ENCODE measurements at places on chromosomes 2 and 18. TPM values are rescaled to one million over a fixed set of nuclear protein-coding genes. Genes with fewer than 3 reads are reported as not detected.
A peak's percentile ranks its signal among the peaks of the same experiment; 100 is the strongest.

DNA sequence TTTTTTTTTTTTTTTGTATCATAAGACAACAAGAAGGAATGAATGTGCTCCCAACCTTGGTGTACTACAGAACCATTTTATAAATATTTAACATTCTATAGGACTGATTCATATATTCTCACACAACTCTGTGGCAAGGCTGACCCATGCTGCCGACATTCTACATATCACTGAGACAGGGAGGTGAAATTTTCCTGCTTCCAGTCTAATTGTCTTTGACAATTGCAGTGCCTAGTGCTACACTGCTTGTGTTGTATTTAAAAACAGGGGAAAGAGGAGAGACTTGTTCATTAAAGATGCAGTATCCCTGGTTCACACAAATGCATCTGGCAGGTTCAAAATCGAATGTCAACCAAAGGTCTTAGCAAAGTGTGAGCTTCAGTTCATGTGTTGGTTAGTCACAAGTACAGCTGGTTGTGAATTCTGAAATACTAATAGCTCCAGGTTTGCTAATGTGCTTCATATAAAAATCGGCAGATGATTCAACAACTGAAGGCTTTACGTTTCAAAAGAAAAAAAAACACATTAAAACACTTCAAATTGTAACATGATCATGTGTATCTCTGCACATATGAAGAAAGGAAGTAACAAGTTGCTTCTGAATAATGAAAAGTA, 130.8 kb downstream of the FIGN start:
- DNase-seq = no peak

DNA sequence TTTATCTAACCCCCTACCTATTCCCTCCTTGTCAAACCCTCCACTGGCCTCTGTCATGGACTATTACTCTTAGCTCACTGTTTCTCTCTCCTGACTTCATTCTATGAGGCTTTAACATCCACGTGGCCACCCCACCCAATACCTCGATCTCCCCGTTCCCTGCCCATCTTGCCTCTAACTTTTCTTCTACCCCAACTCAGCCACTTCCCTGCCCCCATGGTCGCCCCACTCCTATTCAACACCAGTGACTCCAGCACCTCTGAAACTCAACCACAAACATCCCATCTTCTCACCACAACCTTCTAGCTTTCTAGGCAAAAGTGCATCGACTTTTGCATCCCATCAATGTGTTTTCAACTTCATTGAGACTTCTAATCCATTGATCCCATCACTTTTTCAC, 94.2 kb upstream of the EPAS1 start:
- DNase-seq = no peak

GRCh38 chr2:3636586-3637310, 21.3 kb upstream of the ALLC start:
- DNase-seq = no peak

GRCh38 chr2:37648331-37649011, 23.0 kb downstream of the CDC42EP3 start:
- DNase-seq = peak; percentile 35

- DNase-seq = peak; percentile 38
These were observed 5.1 kb downstream of the SLC35F6 start for GRCh38 chr2:26769089-26769761.

GRCh38 chr2:9720352-9721093, 89.7 kb upstream of the YWHAQ start:
- no peak for DNase-seq

DNA sequence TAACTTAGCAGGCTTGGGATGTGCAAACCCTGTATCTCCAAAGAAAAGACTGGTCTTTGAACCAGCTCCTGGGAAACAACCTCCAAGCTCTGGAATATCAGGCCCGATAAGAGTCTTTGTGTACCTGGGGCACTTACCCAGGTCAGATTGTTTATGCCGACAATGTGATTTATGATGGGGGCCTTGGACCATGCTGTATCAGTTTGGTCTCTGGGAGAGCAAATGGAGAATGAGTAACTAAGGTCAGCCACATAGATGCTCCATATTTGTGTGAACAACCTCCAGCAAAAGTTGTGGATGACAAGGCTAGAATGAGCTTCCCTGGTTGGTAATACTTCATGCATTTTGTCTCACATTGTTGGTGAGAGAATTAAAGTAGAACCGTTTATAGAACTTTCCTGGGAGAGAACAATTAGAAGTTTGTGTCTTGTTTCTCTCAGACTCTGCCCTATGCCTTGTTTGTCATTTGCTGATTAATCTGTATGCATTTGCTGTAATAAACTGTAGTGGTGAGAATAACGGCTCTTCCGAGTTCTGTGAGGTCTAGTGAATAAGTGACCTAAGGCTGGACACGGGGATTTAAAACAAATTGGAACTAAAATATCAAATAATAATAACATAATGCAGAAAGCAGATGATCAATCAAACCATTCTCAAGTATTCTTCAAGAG, 259.1 kb downstream of the XIRP2 start:
- DNase-seq = no peak

- no peak for DNase-seq
These were observed 228.3 kb downstream of the MYCN start for GRCh38 chr2:16168506-16169264.

- no peak for DNase-seq
These were observed 21.6 kb upstream of the NFE2L2 start for GRCh38 chr2:177285892-177286715.

DNA sequence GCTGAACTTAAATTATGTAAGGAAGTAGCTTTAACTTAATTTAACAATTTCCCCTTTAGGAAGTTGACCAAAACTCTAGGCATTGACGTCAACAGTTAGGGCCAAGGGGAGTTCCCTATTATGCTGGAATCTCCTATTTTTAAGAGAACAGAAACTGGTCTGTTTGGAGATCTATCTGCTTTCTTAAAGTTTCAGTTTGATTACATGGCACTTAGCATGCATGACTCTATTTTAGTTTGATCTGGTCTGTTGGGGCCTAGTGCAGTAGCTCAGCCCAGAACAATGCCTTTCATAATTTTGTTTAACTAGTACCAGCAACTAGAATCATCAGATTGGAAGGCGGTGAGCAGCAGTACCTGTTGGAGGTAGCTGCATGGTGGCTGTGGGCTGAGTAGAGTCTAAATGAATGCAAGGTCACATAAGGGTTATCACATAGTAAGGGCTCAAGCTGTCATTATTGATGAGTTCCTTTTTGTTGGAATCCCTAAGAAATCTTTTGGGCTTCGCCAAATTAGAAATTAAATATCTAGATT, 60.5 kb upstream of the ZNG1B start:
- DNase-seq = no peak

GRCh38 chr18:78660311-78660710, 319.3 kb upstream of the SALL3 start:
- no peak for DNase-seq

GRCh38 chr18:43800584-43800983, 523.3 kb upstream of the SYT4 start:
- DNase-seq = no peak

DNA sequence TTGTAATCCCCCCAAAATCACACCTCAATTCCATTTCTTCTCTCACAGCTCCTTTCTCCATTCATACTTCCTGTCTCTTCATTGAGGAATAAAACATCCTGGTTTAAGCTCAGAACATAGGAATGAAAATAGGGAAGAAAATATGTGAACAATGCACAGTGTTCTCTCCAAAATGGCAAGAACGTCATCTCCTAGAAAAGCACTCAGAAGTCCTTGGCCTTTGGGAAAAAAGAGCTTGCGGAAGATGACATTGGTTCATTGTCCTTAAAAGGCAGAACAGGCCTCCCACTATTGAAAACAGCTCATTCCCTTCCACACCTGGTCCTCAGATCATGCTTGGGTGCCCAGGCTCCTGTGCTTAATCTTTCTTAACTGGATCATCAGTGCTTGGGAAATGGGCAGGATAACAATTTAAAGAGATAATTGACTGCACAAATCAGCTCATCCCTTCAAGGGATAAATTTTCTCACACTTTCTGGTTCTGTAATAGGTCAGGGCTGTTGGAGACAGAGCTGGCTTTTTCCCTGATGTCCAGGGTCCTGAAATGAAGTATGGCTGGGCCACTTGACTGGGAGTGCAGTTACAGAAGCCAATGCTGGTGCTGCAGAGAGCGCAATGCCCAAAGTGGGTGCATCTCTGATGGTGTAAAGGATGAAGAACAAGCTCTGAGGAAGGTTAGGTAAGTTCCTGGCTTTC, 69.2 kb downstream of the MARCHF4 start:
- DNase-seq = no peak

- DNase-seq = no peak
These were observed 1507.4 kb upstream of the CELF4 start for GRCh38 chr18:39072970-39073369.

- DNase-seq = no peak
These were observed 585.4 kb upstream of the ID2 start for GRCh38 chr2:8096484-8096883.

- no peak for DNase-seq
These were observed 13.8 kb upstream of the TMEM200C start for GRCh38 chr18:5909125-5909524.

DNA sequence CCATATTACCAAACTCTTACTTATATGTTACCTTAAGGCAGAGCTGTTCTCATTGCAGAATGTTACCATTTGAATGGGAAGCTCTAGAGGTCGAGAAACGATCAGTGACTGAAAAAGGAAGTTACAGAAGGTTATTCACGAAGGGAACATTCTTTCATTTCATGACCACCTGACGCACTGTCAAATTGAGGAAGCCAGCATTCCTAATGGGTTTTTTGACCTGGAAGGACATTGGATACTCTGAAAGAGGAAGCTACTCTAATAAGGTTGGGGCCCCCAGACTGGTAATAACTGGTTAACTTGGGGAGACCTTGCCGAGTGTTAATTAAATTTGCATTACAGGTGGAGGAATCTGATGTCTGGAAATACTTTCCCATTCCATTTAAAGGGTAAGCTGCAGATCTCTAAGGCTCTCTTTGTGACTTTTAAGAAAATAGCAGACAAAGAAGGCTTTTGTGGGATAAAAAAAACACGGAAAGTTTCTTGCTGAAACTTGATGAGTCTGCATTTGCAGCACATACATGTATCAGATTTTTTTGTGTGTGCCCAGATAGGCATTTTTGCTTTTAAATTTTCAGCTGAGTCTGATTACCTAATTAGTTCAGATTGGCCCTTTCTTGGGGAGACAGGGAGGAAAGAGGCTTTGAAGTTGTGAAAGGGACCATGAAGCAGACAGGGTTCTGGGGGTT, 137.1 kb downstream of the LTBP1 start:
- DNase-seq = no peak

GRCh38 chr2:24855022-24855622, 61.9 kb downstream of the CENPO start:
- DNase-seq = no peak

GRCh38 chr2:109331081-109331480, 202.1 kb downstream of the SH3RF3 start:
- peak; percentile 50 for DNase-seq

DNA sequence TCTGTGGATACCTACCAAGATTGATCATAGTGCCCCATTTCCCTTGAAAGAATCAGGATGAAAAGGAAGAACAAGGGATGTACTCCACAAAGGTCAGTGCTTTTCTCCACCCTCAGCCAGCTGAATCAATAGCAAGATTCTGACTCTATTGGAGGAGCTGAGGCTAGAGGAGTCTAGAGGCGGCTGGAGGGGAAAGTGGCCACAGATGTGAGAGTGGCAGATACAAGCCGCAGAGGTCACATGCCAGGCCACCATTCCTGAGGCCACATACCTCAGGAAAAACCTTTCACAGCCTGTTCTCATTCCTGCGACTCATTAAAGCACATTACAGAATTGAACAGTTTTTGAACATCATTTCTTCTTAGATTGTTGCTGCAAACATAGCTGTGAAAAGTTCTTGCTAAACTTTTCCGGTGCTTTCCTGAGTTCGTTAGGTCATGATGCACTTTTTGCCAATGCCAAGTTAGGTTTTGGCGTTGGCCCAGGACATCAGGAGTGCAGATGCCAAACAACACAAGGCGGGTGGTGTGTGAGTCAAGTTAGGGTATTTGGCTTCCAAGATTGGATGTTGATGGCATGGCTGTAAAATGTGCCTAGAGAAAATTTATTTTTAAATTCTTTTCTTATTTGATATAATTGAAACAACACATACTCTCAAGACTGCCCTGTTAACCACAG, 160.7 kb upstream of the SP5 start:
- peak; percentile 6 for DNase-seq

- no peak for DNase-seq
These were observed 1.2 kb downstream of the SLC39A6 start for GRCh38 chr18:36127836-36128529.

- DNase-seq = no peak
These were observed 61.8 kb downstream of the CXCR4 start for GRCh38 chr2:136055929-136056688.

DNA sequence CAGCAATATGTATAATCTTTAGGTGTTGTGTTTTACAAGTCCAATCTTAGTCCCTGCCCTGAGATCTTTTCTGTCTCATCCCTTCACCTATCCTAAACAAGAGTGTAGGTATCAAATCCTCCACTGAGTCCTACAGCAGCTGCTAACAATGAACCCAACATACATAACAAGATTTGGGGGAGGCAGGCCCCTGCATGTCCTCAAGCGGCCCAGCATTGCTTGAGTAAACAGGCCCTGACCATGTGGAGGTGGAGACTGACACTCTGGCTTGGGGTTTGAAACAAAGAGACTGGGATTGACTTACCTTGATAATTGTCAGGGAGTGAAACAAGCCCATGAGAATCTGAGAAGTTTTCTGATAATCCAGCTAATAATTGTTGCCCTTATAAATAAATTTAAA, 213.4 kb downstream of the STK39 start:
- no peak for DNase-seq

DNA sequence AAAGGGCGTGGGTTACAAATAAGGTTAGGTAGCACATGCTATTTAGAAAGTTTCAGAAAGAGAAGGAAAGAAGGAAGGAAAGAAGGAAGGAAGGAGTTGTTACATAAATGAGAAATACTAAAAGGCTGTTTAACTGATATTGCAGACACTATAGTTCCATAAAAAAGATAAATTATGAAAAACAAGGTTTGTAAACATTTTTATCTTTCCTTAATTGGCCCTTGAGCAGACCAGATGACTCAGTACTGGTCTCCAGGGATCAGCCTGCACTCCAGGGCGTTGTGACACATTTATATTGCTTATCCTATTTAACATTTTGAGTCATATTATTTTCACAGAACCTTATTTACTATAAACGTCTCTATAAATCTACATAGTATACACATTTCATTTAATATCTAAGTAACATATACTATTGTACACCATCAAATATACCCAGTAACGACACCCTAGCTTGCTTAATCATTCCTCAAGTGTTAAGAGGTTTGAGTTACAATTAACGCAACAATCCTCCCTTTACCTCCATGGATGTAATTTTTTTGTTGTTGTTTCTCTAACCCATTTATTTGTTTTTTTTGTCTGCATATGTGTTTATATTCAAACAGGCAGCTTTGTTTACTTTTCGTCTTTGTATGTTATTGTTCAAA, 2.8 kb upstream of the RAB31 start:
- DNase-seq = no peak

The ZSWIM2 gene
- not detected for polyA plus RNA-seq

The NOSTRIN gene
- 6.3 TPM for polyA plus RNA-seq

The CAD gene
- 25.5 TPM for polyA plus RNA-seq

The ADRA2B gene
- polyA plus RNA-seq = 2.3 TPM

The LYG1 gene
- polyA plus RNA-seq = not detected

The CNRIP1 gene
- polyA plus RNA-seq = 21.5 TPM

The REG3G gene
- polyA plus RNA-seq = not detected

The ABHD1 gene
- not detected for polyA plus RNA-seq

The CGREF1 gene
- polyA plus RNA-seq = 1.8 TPM

The FAP gene
- 55.9 TPM for polyA plus RNA-seq

The BOLL gene
- not detected for polyA plus RNA-seq

The LGALSL gene
- polyA plus RNA-seq = 28.3 TPM
